Activated CD4-positive, alpha-beta T cell treated with anti-CD3 and anti-CD28 coated beads for 36 hours (primary cell): ENCODE measurements at places on chromosomes 3 and 15. TPM values are rescaled to one million over a fixed set of nuclear protein-coding genes. Genes with fewer than 3 reads are reported as not detected.

DNA sequence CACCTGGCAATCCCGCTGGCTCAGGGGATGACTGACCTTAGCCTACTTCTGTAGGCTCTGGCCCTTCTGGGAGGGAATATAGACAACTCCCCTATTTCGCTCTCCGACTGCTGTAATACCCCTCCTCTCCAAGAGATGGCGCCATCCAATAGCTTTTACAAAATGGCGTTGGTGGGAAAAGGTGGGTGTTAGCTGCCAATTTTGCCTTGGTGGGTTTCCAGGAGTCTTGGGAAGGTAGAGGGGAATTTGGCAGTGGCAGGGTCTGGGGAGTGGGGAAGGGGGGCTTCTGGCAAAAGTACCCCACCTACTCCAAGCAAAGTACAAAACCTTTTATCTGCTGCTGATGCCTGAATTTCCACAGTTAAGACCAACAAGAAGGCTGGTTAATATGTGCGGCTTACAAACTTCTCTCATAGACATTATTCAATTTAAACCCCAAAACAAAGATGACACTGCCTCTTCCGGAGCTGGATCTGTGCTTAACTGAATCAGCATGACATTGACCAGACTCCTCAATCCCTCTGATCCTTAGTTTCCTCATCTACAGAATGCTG lies 62.1 kb downstream of the RASGRF1 start:
- peak; percentile 61 for DNase-seq

CD86 gene
- 0.09 TPM for total RNA-seq

TF gene
- total RNA-seq = 0.12 TPM

GRCh38 chr3:120244834-120245225 lies 40.2 kb downstream of the GPR156 start:
- DNase-seq = no peak

DNA sequence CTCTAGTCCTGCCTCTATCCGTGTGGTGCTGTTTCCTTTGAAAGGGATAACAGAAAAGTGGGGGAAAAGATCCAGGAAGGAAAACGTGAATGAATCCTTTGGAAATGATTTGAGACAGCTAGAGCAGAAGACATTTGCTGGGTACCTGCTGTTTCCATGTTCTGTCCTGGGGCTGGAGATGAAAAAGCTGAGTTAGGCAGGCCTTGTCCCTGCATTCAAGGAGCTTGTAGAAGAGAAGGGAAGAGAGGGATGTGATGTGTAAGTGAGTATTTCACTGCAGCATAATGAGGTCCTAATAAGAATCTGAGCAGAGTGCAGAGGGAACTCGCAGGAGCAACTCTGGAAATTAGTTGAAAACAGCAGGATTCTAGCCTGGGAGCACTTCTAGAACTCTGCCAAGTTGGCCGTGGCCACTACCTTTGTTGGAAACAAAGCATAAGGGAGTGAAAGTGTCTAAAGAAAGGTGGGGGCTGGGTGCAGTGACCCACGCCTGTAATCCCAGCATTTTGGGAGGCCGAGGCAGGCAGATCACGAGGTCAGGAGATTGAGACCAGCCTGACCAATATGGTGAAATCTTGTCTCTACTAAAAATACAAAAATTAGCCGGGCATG lies 13.8 kb upstream of the SEMA4B start:
- DNase-seq = no peak

DNA sequence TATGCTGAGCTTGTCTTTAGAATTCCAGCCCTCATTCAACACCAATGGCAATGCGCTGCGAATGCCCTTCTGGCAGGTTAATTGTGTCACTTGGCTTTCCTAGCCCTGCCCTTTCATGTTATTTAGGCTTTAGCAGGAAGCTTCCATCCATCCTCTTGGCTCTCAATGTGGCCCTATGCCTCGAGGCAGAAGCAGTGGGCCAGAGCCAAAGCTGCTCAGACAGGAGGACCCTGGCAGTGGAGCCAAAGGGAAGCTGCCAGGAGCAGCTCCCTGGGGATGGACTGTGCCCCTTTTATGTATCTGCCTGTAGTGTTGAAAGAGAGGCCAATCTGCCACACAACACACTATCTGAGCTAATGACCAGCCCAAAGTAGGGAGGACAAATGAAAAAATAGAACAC lies 376.4 kb downstream of the CTNNB1 start:
- DNase-seq = no peak

DPPA2 gene
- not detected for total RNA-seq

- no peak for DNase-seq
Observed at GRCh38 chr15:88284318-88284998, 27.9 kb upstream of the NTRK3 start.

GRCh38 chr15:69861331-69862171 lies 236.2 kb downstream of the TLE3 start:
- DNase-seq = no peak

CHP1 gene
- total RNA-seq = 32.7 TPM

DNA sequence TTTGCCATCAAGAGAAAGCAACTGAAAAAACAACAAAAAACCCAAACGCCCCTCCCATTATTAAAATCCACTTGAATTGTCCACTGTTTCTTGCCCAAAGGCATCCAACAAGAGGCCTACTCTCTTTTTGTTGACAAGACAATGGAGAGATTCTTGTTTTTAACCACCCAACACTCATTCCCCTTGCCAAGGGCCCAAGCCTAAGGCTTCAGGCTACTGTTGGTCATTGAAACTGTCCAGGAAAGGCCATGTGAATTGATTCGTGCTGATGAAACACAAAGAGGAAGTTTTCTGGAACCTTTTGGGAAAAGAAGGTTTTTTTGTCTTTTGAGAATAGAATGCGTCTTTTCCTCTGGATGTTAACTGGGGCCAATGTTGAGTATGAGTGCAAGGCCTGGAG lies 157.4 kb upstream of the PFN2 start:
- no peak for DNase-seq

STRA6 gene
- total RNA-seq = not detected

- DNase-seq = peak; percentile 52
Observed at GRCh38 chr3:851098-851790, 241.6 kb upstream of the CNTN6 start.

DNA sequence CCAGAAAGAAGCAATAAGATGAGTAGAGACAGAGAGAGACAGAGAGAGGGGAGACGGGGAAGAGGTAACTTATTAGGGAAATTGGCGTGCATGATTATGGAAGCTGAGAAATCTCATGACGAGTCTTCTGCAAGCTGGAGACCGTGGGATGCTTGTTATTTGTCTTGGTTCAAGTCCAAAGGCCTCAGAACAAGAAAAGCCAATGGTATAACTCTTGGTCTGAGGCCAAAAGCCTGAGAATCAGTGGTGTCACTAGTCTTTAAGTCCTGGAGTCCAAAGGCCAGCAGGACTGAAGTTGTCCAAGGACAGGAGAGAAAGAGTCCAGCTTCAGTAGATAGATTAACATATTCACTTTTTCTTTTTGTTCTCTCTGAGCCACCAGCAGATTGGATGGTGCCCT lies 613.6 kb downstream of the CADM2 start:
- no peak for DNase-seq

RASL12 gene
- total RNA-seq = not detected

- DNase-seq = no peak
Observed at GRCh38 chr3:197373096-197373495, 74.7 kb upstream of the DLG1 start.

DNA sequence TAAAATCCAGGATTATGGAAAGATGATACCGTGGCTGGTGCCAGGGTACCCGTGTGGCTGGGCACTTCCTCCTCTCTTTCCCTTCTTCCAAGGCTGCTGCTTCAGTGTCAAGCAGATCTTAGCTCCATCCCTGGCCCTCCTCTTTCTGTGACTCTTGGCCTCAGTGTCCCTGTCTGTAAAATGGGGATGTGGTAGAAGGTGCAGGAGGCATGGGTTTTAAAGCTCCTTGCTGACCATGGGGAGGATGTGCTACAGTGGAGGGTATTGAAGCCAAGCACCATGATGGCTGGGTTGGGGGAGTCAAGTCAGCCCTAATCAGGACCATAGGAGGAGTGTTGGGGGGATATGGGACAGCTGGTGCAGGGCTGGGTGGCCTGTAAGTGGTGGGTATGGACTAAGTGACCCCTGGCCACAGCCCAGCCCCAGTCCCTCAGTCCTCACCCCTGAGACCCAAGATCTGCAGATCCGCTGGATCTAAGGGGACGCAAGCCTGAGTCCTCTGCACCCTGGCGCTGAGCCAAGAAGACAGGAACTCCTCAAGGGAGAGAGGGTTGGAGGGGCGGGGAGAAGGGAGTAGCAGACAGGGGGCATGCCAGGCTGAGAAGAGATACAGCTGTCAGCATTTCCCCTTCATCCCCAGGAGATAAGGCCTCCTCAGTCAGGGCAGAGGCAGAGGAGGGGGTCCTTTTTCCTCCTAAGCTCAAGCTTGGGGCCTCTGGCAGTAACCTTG lies 12.0 kb downstream of the PTH1R start:
- no peak for DNase-seq

- no peak for DNase-seq
Observed at GRCh38 chr3:39541917-39542329, 74.4 kb downstream of the MOBP start.

GRCh38 chr3:163916596-163917560 lies 1161.4 kb downstream of the SI start:
- DNase-seq = no peak

DNA sequence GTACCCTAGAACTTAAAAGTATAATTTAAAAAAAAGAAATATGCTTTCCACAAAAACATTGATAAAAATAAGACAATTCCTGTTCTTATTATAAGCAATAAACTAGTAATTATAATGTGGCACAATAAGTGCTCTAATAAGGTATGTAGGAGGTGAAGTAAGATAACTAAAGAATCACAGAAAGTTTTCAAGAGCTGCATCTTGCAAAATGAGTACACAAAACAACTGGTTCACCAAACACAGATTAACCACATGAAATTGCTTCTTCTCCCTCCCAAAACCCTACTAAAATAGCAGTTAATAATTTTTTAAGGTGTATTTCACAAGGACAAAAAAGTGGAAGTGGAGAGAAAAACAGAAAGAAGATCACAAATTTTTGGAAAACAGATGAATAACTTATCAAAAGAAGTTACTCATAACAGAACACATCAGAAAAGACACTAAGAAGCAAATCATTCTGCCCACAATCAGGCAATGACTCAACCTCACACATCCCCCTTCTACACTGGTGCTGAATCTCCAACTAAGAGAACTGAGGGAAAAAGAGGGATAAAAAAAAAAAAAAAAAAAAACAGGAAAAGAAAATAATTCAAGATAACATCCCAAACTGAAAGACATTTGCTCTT lies 64.2 kb downstream of the TBC1D5 start:
- DNase-seq = peak; percentile 31

GRCh38 chr3:118527514-118528044 lies 507.1 kb downstream of the IGSF11 start:
- DNase-seq = no peak

C3orf80 gene
- not detected for total RNA-seq

DNA sequence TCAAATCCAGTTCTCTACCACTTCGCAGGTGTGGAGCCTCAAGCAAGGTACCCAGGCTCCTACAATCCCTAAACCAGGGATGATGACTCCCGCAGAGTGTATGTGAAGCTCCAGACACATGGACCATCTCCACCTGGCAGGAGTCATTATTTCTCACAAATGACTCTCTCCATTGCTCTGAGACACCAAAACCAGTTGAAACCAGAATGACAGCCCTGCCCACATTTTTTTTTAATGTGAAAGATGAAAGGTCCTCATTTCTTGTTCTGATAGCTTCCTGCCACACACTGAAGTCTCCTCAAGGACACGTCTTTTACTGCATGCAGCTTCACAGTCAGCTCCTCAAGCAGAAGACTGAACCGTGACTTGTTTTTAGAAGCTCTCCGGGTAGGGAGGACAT lies 61.4 kb upstream of the ZBTB38 start:
- peak; percentile 53 for DNase-seq

DNA sequence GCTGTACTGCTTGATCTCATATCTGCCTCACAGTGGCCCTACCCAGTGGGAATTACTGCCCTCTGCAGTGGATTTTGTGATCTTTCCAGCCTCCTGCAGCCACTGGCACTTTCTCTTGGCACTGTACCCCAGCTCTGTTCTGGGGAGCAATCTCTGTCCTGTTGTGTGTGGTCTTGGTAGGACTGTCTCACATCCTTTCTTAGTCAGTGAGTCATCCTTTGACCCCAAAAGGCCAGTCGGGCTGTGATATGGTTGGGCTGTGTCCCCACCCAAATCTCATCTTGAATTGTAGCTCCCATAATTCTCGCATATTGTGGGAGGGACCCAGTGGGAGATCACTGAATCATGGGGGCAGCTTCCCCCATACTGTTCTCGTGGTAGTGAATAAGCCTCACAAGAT lies 133.3 kb upstream of the TPM1 start:
- no peak for DNase-seq

GRCh38 chr15:63797116-63797515 lies 36.6 kb downstream of the HERC1 start:
- DNase-seq = no peak

DNA sequence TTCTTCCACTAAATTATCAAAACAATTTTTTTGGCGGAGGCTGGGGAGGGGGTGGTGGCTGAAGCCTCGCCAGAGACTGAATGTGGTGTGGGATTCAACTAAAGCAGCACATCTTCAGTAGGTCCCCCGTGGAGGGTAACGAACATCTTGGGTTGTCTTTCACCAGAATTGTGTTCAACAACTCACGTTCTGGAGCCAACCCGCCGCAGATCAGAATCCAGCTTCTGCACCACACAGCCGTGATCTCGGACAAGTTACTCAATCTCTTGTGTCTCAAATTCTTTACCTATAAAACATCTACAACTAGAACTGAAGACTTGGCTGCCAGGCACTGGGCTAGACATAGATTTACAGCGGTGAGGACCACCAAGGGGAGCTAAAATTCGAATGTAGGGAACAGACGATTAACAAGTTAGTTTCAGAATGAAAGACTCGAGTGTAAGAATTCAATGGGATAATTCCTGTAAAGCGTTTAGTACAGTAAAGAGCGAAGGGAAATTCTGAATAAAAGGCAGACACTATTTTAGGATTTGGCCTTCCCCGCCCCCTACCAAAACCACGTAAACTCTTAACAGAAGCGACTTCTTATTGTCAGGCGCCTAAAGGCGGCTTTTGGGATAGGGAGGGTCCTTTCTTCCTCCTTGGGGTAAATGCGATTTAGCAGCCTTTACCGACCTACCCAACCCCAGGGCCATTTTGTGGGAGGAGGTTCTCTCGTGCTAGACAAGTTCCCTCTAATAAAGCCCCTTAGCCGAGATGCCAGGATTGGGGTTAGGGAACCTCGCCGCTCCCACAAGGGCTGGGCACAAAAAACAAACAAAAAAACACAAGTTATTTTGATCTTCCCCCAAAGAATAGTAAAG lies 697 bp upstream of the RAB5A start:
- peak; percentile 13 for DNase-seq
